Esophagus squamous epithelium (tissue), 5 donors: ENCODE measurements at places on chromosomes 5 and 9.

DNA sequence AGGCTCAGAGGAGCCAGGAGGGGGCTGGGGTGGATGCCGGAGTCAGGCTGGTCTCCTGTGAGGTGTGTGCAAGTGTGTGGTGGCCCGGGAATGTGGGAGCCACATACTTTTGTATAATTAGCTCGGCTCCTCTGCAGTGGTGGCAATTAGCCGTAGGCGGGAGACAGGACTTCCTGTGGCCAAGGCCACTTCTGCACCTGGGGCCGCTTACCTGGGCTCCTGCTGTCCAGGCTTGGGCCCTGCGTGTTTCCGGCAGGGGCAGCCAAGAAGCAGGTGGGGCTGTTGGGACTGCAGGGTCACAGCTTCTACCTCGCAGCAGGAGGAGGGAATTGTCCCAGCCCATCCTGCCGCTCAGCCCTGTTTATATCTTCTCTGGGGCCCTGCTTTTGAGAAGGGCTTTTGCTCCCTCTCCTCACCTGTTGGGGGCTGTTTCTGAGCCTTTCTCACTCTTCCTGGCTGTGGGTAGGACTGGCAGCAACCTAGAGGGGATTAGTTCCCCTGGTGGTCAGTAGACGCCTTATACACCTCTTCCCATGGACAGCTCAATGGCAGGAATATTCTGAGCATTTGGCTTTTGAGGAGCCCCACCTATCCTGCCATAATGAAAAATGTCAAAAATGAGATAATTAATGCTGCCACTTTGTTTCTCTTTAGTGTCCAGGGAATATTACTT is 145.4 kb upstream of the PITX1 start:
- DNase-seq, result no peak

- DNase-seq, result no peak
Observed at GRCh38 chr5:91884036-91884435, 500.9 kb upstream of the ARRDC3 start.

- no peak for DNase-seq
Observed at GRCh38 chr5:36796155-36796554, 80.4 kb upstream of the NIPBL start.

- DNase-seq, result no peak
Observed at GRCh38 chr9:125889476-125890419, 142.6 kb downstream of the PBX3 start.

DNA sequence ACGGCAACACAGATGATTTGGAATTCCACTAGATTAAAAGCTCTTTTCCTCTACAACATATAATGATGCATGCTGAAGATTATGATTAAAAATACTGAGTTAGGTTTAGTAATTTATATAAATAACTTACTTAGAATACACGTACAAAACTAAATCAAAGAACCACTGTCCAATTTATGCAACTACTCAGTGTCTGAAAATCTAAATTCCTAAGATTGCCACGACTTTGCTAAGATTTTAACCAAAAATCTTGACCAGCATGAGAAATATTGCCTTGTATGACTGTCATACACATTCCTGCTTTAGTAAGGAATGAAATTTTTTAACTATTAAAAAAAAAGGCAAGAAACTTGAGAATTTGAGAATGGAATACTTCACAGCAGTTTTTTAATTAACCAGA is 292.4 kb downstream of the ZNF608 start:
- no peak for DNase-seq

DNA sequence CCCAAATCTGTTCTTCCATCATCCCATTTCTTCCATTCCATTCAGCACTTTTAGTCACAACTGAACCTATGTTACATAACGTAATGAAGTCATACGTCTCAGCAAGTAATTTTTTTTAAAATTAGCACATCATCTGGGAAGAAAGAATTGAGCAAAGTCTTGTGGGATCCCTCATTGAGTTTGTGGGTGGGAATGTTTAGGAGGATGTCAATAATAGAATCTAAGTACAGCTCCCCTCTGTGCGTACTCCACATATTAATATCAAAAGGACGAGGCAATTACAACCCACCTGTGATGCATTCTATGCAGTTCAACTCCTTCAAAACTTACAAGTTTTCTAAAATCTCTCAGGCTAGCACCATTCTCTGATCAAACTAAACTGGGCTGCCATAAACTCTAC is 526.3 kb downstream of the AGTPBP1 start:
- no peak for DNase-seq

DNA sequence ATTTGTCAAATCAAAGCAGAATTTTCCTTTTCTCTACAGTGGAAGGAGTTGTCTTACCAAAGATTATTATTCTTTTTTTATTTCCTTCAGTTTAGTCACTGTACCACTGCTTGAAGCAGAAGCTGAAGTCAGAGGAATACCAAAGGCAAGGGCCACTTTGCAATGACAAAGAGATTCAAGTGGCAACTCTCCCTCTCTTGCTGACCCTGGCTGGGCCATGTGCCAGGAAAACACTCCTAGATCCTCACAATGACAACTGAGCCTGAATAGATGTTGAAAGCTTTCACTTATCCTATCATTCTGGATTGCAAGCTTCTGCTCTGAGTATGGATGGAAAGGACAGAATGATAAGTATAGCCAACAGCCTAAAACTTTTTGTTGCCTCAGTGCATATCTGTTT is 618.3 kb downstream of the NR2F1-AS1 start:
- no peak for DNase-seq

- no peak for DNase-seq
Observed at GRCh38 chr9:97398999-97399758, 12.7 kb upstream of the TDRD7 start.

GRCh38 chr9:137070201-137070905 is at the start of gene SAPCD2:
TSS of gene SAPCD2 (minus strand) at chr9:137070557. CDS start at chr9:137070460, 97 bp downstream.
- DNase-seq, result peak; percentile 49

GRCh38 chr5:82244151-82244550 is 34.0 kb downstream of the RPS23 start:
- no peak for DNase-seq
